Dermis blood vessel endothelial cell (primary cell): ENCODE measurements at places on chromosomes 6 and 20.

- DNase-seq, result no peak
These were observed 53.2 kb downstream of the RAMACL start for GRCh38 chr6:166533205-166533824.

- no peak for DNase-seq
These were observed 37.0 kb upstream of the IGF2R start for GRCh38 chr6:159931846-159932245.

DNA sequence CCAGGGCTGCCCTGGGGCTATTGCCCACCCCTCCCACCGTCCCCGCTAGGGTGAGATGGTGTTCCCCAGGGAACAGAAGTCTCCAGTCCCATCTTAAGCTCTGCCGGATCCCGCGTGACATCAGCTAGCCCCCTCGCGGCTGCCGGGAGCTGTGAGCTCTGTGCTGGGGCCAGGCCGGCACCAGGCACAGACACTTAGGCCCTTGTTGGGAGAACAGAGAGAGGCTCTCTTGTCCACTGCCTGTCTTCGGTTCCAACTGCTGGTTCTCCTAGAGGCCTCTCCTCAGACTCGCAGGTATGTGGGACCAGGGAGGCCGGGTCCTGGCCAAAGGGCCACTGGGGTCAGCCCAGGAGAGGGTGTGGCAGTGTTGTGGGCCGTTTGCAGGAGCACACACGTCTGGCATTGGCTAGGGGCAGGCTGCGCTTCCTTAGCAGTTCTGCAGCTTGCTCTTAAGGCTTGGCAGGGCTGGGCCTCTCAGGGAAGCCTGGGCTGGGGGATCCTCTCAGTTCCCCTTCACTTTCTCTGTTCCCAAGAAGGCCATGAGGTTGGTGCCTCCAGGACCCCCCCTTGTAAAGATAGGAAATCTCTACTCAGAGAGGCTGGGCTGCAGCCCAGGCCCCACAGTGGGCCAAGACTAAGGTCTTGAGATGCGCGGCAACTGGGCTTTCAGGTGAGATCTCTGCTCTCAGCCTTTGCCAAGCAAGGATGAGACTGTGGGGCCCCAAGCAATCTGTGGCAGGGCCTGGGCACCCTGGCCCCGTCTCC lies 6.3 kb downstream of the SGK2 start:
- DNase-seq, result no peak

DNA sequence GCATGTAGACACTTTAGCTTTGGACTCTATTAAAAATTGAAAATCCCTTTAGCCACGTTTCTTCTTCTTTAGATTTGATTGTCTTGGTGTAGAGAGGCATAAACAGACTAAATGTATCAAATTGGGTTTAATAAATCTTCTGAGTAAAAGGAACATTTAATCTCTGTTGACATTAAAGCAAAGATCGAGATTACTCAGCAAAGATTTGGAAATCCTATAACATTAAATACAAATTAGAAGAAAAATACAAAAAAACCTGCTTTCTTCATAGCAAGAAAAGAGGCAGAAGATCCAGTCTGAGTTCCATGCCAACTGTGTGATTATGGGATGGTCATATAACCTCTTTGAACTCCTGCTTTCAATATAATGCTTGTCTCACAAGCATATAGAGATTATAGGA lies 172.3 kb downstream of the GJA1 start:
- DNase-seq, result no peak

- DNase-seq, result no peak
These were observed 318.7 kb downstream of the THBS2 start for GRCh38 chr6:168934660-168935627.

- no peak for DNase-seq
These were observed 31.5 kb downstream of the PMEPA1 start for GRCh38 chr20:57678340-57678739.

- no peak for DNase-seq
These were observed 113.6 kb upstream of the MAN1A1 start for GRCh38 chr6:119463081-119463626.

- DNase-seq, result peak; percentile 13
These were observed 1.3 kb downstream of the PPP1R3G start for GRCh38 chr6:5086294-5086890.

DNA sequence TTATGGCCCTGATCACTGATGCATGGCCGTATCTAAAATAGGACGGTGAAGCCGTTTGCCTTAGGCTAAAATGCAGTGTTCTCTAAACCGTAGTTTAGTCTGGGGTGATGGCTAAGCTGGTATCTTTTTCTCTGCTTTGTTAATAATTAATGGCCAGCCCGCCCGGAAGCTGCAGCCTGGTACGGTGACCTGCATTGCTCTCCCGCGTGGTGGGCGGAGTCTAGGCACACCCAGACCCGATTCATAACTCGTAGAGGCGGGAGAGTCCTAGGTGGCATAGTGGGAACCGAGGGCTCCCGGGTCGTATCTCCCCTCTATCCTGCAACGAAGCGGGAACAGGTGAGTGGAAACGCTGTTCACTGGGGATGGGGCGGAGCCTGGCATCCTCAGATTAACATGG lies 5.5 kb downstream of the CDH4 start:
- DNase-seq, result no peak

- no peak for DNase-seq
These were observed 159.5 kb downstream of the SOD2 start for GRCh38 chr6:159533568-159533967.

- DNase-seq, result no peak
These were observed 793.4 kb downstream of the TENT5A start for GRCh38 chr6:80959034-80959433.

GRCh38 chr6:135673501-135674309 lies 176.2 kb upstream of the AHI1 start:
- no peak for DNase-seq

DNA sequence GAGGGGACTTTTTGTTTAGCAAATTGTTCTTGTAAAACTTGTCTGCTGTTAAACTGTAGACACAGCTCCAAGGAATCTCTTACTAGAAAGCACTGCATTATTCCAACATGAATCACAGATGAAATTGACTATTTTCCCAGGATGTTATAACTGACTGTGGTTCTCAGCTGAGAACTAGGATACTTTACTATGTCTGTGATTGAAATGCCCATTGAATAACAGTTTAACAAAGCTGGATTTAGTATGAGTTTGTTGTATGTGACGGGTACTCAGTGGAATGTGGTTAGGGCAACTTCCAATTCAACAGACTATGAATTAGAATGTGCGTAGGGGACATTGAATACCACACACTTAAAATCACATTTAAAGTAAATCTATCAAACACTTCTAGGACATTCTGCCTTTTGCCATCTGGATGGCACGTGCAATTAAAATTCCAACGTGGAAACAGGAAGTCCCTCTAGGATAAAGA lies 193.4 kb upstream of the PREP start:
- peak; percentile 27 for DNase-seq

DNA sequence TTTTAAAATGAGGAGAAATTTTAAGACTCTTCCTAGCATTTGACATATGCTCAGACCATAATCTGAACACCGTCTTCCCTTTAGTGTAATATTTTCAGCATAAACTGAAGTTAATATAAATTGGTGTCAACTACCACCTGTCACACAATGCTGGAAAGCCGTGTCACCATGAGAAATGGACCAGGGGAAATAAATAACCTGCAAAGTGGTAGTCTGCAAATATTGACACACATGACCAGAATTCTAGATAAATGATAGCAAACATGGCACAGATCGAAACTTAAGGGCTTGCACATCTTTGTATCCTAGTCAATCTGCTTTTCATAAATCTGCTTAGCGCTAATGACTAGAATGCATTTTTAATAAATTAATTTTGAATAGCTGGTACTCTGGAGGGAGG lies 191.9 kb downstream of the CD83 start:
- DNase-seq, result no peak

- DNase-seq, result no peak
These were observed 24.5 kb downstream of the CALHM6 start for GRCh38 chr6:116485559-116486184.

GRCh38 chr6:40148882-40149573 lies 214.8 kb upstream of the MOCS1 start:
- DNase-seq, result no peak

DNA sequence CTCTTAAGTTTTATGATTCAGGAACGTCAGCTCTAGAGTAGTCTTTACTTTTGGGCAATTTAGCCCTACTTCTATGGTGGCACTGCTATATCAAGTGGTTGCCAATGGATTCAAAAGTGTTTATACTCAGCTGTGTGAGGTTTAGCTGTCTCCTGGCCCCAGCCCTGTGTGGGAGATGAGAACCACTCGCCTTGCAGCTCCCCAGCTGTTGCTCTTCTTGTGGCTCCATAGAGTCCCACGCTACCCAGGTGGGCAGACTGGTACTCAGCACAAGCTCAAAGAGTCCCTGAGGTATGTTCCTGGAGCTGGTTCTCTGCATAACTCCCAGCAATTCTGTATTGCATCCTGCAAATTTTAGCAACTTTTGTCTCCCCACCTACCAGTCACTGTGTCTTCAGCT lies 59.6 kb downstream of the C6orf118 start:
- no peak for DNase-seq

GRCh38 chr6:116268589-116269293 lies 11.0 kb downstream of the TSPYL1 start:
- peak; percentile 84 for DNase-seq

- DNase-seq, result peak; percentile 36
These were observed 121.7 kb upstream of the NXT1 start for GRCh38 chr20:23228912-23229311.

DNA sequence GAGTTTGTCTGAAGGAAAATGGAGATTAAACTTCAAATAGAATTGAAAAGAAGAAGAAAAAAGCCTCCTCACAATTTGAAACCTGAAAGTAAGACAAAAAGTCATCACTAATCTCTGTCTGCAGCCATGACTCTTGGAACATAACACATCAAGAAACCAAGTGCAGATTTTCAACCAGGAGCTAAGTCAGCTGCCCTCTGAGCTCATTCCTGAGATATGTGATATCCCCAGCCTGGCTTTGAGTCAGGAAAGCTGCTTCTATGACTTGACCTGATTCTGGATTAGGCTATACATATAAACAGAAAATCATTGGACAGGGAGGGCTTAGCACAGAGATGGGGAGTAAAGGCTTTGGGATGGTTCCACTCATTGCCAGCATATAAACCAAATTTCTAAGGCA lies 891.4 kb downstream of the TFAP2A start:
- DNase-seq, result peak; percentile 76

DNA sequence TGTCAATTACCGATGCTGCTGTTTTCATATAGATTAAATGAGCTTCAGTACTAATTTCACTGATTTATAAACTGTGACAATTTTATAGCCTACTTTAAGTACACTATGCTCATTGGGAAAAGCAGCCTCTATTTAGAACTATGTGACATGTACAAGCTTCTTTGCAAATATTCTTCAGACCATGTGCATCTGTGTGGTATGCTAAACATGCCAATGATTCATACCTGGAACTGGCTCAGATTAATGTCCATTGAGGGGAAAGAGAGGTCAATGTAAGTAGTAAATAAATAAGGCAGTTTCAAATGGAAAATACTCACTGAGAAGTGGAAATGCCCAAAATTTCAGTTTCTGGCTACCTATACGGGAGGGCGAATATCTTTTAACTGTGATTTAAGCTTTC lies 777.7 kb downstream of the C6orf118 start:
- DNase-seq, result no peak

GRCh38 chr6:139053382-139053781 lies 24.8 kb downstream of the ABRACL start:
- DNase-seq, result no peak

- no peak for DNase-seq
These were observed 97.9 kb downstream of the HUS1B start for GRCh38 chr6:558959-559358.

- peak; percentile 77 for DNase-seq
These were observed 160.0 kb downstream of the COL21A1 start for GRCh38 chr6:56087421-56087820.

DNA sequence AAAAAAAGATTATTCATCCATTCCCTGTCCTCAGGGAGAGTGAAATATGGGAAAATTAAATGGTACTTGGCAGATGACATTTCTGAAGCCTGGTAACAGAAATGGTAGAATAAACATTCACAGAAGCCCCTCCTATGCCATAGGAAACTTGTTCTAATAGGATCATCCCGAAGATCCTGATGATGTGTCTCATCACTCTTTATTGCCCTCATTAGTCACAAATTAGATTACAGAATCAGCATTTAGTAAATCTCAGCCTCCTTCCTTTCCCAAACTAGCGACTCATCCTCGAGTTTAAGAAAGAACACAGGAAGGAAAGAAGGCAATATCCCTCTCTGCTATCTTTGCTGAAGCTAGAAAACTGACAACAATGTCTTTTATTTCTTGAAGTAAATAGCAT lies 154.4 kb downstream of the TMEM200A start:
- DNase-seq, result no peak

DNA sequence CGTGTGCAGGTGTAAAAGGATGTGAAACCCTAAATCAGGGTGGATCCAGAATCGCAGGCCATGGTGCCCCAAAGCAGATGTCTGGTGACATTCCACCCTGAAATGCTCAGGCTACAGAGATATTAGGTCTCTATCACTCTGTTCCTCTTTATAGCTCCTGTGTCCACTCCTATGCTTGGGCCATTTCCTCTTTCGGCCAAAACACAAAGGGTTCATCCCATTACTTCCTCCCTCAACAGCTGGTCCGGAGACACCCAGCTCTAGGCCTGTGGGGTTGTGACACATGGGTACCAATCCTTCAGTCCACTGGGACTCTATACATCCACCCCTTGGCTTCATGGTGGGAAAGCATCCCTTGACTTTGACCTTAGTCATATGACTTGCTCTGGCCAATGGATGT lies 1.7 kb upstream of the SIGLEC1 start:
- no peak for DNase-seq

DNA sequence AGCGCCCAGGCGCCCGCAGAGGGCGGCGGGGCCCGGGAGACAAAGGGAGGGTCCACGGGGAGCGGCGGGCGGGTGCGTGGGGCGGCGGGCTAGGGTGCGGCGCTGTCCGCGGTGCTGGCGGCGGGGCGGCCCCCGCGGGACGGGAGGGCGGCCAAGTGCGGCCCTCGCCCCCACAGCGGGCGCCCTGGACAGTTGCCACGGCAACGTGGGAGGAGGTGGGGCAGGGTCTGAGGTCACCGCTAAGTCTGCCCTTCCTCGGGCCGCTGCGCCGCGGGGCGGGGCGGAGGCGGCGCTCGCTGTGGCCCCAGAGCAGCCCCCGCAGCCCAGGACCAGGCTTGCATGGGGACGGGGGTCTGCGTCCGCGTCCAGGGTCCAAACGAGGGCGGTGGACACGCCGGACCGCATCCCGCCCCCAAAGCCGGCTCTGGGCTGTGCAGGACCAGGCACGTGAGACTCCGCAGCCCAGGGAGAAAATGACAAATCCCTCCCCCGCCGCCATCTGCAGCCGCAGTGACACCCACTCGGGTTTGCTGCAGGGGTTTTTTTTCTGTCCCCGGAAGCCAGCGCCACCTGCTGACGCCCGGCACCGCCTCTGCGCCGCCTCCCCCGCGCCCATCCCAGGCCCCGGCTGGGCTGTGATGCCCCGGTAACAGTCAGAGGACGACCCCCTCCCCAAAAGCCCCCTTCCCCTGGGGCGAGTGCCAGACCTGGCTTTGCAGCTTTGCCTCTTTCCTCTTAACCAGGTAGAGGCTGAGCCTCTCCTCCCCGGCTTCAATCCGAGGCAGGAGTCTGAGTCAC lies 36.8 kb downstream of the YTHDF1 start:
- DNase-seq, result no peak

- no peak for DNase-seq
These were observed 158.1 kb upstream of the B3GAT2 start for GRCh38 chr6:71114986-71115385.
